ENCODE measurements at places on chromosomes 13 and 19. TPM values are rescaled to one million over a fixed set of nuclear protein-coding genes. Genes with fewer than 3 reads are reported as not detected.

The RUBCNL gene
- total RNA-seq = 2.8 TPM

The FUT6 gene
- total RNA-seq = not detected

DNA sequence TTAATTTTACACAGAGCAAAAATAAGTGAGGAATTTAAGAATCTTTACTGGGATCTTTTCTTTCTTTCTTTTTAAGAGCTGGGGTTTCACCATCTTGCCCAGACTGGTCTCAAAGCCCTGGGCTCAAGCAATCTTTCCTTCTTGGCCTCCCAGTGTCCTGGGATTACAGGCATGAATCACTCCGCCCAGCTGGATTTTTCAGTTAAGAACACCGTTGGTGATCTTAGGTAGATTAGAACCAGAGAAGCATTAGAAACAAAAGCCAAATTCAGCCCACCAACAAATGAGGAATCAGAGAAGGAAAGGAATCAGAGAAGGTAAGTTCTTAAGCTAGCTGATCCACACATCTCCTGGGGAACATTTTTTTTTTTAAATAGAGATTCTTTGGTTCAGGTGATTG lies 34.2 kb downstream of the EPSTI1 start:
- no peak overlapping the region for H3K4me3 ChIP-seq
- no peaks in the 10 kb centered on the region for H3K27me3 ChIP-seq
- H3K27ac ChIP-seq = no peak overlapping the region

The CEACAM4 gene
- total RNA-seq = not detected

DNA sequence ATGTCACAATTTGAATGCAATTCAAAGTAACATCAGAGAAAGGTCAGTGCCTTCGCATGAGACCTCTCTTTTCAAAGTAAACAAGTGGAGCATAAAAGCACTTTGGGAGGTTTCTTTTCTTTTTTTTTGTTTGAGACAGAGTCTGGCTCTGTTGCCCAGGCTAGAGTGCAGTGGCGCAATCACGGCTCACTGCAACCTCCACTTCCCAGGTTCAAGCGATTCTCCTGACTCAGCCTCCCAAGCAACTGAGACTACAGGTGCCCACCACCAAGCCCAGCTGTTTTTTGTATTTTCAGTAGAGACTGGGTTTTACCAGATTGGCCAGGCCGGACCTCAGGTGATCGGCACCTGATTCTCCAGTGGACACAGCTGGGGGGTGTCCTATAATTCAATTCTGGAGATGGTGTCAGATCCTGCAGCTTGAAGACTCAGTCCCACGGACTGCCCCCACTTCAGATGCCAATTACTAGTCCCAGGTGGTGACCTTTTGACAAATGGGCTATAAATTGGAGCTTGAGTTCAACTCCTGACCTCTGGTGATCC lies 57.6 kb downstream of the RGCC start:
- no peak overlapping the region for H3K27ac ChIP-seq
- DNase-seq = no peak
- peaks cover 4% of the 10 kb centered on the region for H3K4me1 ChIP-seq
- no peak overlapping the region for H3K4me3 ChIP-seq
- no peaks in the 10 kb centered on the region for H3K27me3 ChIP-seq

- no peak overlapping the region for H3K4me3 ChIP-seq
- DNase-seq = no peak
- H3K27me3 ChIP-seq = peaks cover 2% of the 10 kb centered on the region
- no peak overlapping the region for H3K27ac ChIP-seq
- no peaks in the 10 kb centered on the region for H3K36me3 ChIP-seq
These were observed 30.5 kb downstream of the SLC15A1 start for GRCh38 chr13:98721825-98722510.

The GTF2F1 gene
- 65.5 TPM for total RNA-seq

GRCh38 chr13:32902029-32902780 lies 114.0 kb upstream of the KL start:
- H3K27me3 ChIP-seq = no peaks in the 10 kb centered on the region
- H3K27ac ChIP-seq = no peak overlapping the region
- no peak for DNase-seq
- peaks cover 30% of the 10 kb centered on the region for H3K4me1 ChIP-seq

DNA sequence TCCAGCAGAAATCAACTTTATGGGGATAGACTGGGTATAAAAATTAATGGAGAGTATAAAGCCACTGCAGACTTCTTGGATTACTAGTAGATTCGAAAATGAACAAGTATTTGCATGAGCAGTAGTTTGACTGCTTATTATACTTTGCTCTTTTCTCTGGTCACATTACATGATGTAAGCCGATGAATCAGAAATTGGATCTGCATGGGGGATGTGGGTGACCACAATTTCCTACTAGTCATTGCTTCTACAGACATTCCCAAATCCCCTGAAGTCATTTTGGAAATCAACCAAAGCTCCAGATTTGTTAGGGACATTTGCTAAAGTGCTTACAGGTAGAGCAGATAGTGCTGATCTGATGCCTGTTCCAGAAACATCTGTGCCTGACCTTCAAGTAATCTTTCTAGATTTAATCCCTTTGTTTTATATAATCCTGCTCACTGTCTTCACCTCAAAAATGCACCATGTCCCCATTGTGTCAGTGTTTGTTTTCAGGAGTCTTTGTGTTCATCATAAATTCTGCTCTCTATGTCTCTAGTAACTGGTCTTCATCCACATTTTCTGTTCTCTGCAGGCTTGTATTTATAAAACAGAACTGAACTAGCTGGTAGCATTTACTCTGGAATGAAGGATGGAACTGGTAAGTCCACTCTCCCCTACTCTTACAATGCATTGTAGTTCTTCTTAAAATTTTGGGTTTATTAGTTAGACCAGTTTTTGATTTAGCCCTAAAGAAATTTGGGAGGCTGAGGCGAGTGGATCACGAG lies 201.5 kb upstream of the CSNK1A1L start:
- H3K36me3 ChIP-seq = no peaks in the 10 kb centered on the region
- H3K27ac ChIP-seq = no peak overlapping the region
- no peaks in the 10 kb centered on the region for H3K27me3 ChIP-seq
- no peak for DNase-seq
- no peaks in the 10 kb centered on the region for H3K4me1 ChIP-seq

The PROZ gene
- total RNA-seq = not detected

GRCh38 chr19:47267350-47267759 lies 7.3 kb upstream of the INAFM1 start:
- peaks cover 2% of the 10 kb centered on the region for H3K4me1 ChIP-seq
- H3K27me3 ChIP-seq = no peaks in the 10 kb centered on the region
- H3K36me3 ChIP-seq = peaks cover 31% of the 10 kb centered on the region
- no peak overlapping the region for H3K27ac ChIP-seq
- no peak overlapping the region for H3K4me3 ChIP-seq

The CLDN10 gene
- total RNA-seq = not detected

DNA sequence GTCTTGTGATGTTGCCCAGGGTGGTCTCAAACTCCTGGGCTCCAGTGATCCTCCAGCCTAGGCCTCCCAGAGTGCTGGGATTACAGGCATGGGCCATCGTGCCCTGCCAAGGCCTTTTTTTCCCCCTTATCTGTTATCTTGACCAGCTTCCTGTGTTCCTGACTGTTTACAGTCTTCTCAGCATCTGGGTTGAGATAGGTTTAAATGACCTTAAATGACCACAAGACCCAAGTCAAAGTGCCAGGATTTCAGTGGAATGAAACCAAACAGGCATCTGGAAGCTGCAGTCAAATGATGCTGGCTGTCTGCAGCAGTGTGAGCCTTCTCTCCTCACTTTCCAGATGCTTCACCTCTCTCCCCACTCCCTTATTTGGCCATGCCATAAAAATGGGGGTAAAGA lies 114.2 kb upstream of the CLDN10 start:
- no peak overlapping the region for H3K4me3 ChIP-seq
- no peak for DNase-seq
- no peaks in the 10 kb centered on the region for H3K27me3 ChIP-seq
- H3K27ac ChIP-seq = no peak overlapping the region

DNA sequence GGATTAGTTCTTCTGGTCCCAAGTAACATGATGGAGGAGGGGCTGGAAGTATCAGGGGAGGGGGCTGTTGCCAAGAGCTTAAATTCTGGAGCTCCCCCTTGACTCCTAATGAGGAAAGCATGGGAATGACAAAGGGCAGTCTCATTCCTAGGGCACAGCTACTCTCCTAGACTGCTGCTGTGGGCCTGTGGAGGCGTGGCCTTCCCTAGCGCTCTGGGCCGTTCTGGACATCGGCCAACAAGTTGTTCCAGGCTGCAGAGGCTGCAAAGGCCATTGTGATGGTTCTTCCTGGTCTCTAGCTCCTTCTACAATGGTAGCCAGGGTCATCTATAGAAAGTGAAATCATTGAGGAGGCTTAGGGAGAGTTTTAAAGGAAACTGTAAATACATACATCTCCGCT lies 916.6 kb downstream of the DIAPH3 start:
- no peak overlapping the region for H3K4me3 ChIP-seq
- H3K27me3 ChIP-seq = no peaks in the 10 kb centered on the region
- no peaks in the 10 kb centered on the region for H3K36me3 ChIP-seq
- no peaks in the 10 kb centered on the region for H3K4me1 ChIP-seq
- no peak overlapping the region for H3K27ac ChIP-seq
- DNase-seq = no peak

DNA sequence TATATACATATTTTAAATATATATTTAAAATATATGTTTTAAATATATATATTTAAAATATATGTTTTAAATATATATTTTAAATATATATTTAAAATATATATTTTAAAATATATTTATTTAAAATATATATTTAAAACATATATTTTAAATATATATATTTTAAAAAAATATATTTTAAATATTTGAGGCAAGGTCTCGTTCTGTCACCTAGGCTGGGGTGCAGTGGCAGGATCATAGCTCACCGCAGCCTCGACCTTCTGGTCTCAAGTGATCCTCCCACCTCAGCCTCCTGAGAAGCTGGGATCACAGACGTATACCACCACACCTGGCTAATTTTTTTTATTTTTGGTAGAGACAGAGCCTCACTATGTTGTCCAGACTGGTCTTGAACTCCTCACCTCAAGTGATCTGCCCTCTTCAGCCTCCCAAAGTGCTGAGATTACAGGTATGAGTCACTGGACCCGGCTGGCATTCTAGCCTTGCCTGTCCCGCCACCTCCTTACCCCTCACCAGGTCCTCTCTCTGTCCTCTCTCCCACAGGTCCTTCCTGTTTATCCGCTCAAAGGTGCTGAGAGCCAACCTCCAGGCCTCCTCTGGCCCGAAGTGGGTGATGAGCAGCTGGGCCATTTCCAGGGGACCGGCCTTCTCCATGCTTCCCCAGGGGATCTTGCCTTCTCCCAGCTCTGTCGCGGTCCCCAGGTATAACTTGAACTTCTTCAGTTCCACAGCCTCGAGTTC lies 564 bp downstream of the NLRP12 start:
- peaks cover 12% of the 10 kb centered on the region for H3K27me3 ChIP-seq
- peaks cover 8% of the 10 kb centered on the region for H3K4me1 ChIP-seq
- no peak overlapping the region for H3K27ac ChIP-seq
- no peak for DNase-seq
- H3K4me3 ChIP-seq = no peak overlapping the region

DNA sequence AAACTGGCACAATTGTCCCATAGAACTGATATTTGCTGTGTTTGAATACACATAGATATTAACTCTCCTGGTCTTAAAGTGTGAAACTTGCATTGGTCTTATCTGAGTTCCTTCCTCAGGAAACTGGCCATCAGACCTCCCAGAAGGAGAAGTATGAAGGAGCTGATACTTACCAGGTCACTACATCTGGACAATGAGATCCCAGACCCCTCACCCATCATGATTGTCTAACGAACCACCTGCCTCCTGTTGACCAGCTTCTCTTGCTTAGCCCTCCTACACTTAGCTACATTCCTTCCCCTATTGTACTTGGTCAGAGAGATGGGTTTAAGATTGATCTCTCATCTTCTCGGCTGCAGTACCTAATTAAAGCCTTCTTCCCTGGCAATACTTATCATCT lies 413.3 kb downstream of the KCTD12 start:
- peaks cover 6% of the 10 kb centered on the region for H3K27me3 ChIP-seq
- no peak overlapping the region for H3K4me3 ChIP-seq
- no peak overlapping the region for H3K27ac ChIP-seq
- DNase-seq = no peak

GRCh38 chr13:103969520-103970050 lies 903.4 kb upstream of the SLC10A2 start:
- no peak overlapping the region for H3K27ac ChIP-seq
- H3K27me3 ChIP-seq = no peaks in the 10 kb centered on the region
- H3K4me1 ChIP-seq = no peaks in the 10 kb centered on the region
- no peak for DNase-seq

- H3K27ac ChIP-seq = no peak overlapping the region
- H3K27me3 ChIP-seq = peaks cover 1% of the 10 kb centered on the region
- DNase-seq = no peak
- H3K36me3 ChIP-seq = no peaks in the 10 kb centered on the region
These were observed 56.0 kb upstream of the RGCC start for GRCh38 chr13:41401366-41401765.

DNA sequence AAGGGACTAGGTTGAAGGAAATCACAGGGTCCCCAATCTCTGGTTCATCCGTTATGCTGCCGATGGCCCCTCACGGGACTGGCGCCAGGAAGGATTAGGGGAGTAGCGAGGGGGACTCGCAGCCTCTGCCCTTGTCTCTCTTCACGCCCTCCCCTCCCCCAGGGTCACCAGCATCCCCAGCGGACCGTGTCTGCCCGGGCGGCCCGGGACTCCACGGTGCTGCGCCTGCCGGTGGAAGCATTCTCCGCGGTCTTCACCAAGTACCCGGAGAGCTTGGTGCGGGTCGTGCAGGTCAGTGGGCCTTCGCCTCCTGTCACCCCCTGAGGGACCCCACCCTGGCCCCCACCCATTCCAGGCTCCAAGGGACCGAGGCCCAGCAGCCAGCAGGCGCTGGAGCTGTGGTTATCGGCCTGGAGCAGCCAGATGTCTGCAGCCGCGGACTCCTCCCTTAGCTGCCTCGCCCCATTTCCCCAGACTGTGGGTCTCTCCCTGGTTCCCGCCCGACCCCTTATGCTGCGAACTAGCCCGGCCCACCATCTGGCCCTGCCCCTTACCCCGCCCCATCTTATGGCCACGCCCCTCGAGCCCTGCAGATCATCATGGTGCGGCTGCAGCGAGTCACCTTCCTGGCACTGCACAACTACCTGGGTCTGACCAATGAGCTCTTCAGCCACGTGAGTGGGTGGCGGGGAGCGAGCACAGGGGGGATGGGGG lies 5.4 kb downstream of the PNPLA6 start:
- H3K36me3 ChIP-seq = peaks cover 35% of the 10 kb centered on the region
- no peaks in the 10 kb centered on the region for H3K27me3 ChIP-seq
- DNase-seq = no peak
- H3K4me1 ChIP-seq = peaks cover 27% of the 10 kb centered on the region
- H3K4me3 ChIP-seq = no peak overlapping the region
